Panc1 (cell line): ENCODE measurements at places on chromosomes 4 and X.

DNA sequence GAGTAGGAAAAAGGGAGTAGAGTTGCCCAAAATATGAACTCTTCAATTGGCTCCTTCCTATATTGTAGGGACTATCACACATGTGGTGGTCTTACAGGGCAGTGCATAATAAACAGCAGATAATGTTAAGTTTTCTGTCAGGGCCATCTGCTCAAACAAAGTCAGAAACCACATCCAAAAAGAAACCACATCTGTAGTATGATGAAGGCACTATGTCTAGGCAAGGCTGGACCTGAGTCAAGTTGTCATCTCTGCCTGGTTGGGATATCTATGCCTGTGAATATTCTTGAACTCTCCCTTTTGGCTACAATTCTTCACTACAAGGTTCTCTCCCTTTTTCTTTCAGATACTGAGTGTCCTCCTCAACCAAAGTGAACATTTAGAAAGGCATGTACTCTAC, 109.4 kb upstream of the C1GALT1C1 start:
- DNase-seq: no peak

GRCh38 chr4:100117750-100118149, 72.5 kb downstream of the DDIT4L start:
- DNase-seq: no peak

DNA sequence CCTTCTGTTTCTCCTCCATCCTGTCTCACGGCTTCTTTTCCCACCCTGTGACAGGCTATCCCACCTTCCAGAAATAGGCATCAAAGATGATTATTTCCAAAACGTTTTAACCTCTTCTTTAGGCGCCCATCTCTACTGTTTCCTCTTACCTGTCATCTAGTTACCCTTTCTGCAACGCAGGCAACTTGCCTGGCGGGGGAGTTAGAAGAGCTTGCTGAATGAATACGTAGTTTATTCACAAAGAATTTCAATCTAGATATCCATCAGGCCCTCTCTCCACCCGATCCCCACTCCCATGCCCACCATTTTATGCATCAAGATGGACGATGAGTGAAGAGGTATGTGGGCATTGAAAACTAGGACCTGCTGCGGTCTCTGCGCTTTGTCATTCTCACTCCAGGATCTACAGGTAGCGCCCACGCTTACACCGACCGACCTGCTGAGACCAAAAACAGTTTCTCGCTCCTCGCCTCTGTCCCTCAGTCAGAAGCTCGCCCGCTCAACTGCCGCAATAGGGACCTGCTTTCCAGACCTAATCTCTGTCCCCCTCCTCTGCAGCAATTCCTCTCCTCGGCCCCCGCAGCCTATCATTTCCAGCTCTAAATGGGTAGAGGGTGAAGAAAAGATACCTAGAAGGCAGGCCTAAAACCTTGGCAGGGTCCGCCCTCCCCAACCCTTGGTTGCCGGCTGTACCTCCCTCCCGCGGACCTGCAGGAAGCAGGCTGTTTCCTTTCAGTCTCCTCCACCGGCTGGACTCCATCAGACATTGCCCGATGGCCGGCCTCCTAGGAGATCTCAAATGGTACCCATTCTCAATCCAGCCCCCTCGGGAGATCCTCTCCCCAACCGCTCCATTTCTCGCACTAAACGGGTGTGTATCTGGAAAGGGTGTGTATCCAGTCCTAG, 624 bp downstream of the BEX5 start:
- DNase-seq: no peak

GRCh38 chr4:170849969-170850368, 760.2 kb upstream of the AADAT start:
- no peak for DNase-seq

GRCh38 chr4:1294891-1295290, 5.2 kb downstream of the MAEA start:
- DNase-seq: no peak

DNA sequence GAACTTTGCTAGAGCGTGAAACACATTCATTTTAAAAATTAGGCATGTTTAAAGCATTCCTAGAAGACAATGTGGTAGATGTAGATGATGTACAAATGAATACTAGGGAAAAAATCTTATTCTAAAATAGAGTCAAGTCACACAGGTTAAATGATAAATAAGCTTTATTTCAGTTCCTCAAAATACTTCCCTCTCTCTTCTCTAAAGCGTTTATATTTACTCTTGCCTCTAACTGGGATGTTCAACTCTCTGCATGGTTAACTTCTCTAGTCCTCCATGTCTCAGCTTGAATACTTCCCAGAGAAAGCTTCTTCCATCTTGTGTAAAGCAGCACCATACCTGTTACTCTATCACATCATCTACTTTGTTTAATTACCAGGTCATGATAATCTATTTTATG, 30.9 kb upstream of the GLRA3 start:
- DNase-seq: no peak

- DNase-seq: no peak
Measured at GRCh38 chr4:113835005-113835404, 73.5 kb upstream of the CAMK2D start.

DNA sequence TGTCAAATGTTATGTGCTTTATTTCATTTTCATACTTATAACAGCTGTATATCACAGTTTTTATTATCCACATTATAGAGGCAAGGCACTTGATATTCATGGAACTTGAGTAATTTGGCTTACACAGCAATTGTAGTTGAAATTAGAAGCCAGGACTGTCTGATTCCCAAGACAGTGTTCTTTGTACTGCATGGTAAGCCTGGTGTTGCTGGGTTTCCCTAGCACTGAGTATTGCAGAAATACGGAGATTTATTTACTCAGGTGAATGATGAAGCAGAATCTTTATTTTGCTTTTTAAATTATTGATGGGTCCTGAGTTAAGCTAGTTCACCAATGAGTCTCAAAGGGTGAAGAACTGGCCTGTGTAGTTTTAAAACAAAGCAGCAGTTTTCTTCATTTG, 70.0 kb downstream of the UGT8 start:
- no peak for DNase-seq

GRCh38 chrX:1676866-1677265, 62.0 kb downstream of the ASMT start:
- DNase-seq: no peak
